ENCODE measurements at places on chromosomes 3 and 15.

- DNase-seq, result no peak
Measured at GRCh38 chr3:69566275-69566674, 173.0 kb upstream of the MITF start.

DNA sequence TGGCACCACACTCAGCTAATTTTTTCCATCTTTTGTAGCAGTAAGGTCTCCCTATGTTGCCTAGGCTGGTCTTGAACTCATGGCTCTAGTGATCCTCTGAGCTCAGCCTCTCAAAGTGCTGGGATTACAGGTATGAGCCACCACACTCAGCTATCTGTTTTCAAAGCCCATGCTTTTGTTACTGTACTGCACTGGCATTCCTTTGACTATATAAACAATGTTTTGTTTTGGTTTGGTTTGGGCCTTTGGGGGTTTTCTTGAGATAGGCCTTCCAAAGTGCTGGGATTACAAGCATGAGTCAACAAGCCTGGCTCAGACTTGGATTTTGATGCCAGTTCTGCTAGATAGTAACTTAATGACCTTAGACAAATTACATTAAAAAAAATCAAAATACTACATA is 89.7 kb upstream of the GK5 start:
- DNase-seq, result no peak

GRCh38 chr3:26406636-26407035 is 215.9 kb upstream of the LRRC3B start:
- DNase-seq, result no peak

GRCh38 chr3:99562138-99562537 is 76.3 kb upstream of the COL8A1 start:
- no peak for DNase-seq

- no peak for DNase-seq
Measured at GRCh38 chr15:29216955-29217354, 52.7 kb downstream of the NSMCE3 start.

DNA sequence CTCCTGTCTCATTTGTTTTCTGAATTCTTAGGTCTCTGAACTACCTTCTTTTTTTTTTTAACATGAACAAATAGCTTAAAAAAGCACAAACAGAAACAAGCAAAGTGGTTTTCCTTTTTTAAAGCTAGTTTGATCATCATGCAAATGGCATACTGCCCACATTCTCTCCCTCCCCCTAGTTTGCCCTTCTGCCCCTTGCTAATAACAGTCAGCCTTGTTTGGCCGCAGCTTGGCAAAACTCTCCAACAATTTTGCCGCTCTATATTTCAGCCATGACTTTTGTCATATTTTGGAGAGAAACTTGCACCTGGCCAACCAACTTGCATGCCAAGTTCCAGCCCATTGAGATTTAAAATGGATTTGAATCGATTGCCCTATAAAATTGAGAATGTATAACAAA is 666.0 kb upstream of the NR2F2 start:
- DNase-seq, result no peak

GRCh38 chr3:42180901-42181300 is 85.1 kb downstream of the CCK start:
- DNase-seq, result no peak

DNA sequence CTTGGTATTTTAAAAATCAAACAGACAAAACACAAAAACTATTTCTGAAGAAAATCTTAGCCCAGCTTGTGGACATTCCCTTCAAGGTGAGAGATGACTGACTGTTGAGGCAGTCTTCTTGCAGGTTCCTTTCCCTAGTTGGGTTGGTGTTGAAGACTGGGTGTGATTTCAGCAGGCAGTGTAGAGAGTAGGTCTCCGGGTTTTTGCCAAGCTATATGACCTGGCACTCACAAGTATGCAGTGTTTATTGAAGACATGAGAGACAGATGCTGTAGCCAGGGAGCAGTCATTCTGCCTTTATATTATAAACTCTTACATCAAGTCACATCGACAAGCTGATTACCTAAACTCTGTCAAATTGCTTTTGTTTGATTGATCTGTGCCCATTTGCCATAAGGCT is 17.5 kb downstream of the SENP8 start:
- no peak for DNase-seq

- DNase-seq, result no peak
Measured at GRCh38 chr3:136249091-136249490, 1.0 kb upstream of the PCCB start.

- no peak for DNase-seq
Measured at GRCh38 chr3:127120851-127121647, 71.9 kb upstream of the PRR23E start.

DNA sequence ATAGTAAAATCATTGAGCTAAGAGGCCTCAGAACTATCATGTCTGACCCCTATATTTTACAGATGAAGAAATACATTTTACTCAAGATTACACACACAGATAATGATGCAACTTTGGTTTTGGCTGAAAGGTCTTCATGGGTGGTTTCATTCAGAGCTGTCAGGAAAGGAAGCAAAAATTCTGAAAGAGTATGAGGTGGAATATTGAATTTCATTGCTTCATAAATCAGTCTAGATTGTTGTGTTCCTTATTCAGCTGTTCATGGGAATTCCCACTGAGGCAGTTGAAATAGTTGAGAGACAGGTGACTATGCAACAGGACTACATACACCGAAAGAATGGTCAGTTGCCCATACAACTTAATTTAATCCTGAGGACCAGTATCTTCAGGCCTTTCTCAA is 39.4 kb downstream of the CD200 start:
- DNase-seq, result no peak

GRCh38 chr15:35854316-35854715 is 308.4 kb upstream of the DPH6 start:
- no peak for DNase-seq

DNA sequence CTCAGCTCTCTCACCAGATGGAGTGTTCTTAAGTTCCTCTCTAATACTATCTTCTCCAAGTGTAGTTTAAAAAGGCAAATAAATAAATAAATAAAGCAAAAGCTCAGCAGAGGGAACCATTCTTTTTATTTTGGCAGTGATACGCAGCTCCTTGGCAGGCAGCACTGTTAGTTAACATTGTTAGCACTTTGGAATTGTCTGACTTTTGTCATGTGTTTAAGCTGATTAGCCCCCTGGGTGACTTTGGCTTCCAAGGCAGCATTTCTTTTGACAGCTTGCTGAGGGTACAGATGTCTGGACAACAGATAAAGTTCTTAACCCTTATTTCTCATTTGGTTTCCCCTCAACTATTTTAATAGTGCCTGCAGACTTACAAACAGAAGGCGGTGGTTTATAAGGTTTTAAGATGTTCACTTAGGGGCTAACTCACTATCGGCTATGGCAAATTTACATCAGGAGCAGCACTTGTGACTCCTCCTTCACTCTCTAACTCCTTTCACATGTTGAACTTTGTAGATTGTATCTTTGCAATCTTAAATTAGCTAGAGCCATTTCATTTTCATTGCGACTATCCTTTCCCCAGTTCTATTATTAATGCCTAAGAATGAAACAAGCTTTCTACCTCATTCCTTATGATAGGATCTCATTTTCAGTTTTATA is 213.4 kb downstream of the ZBBX start:
- no peak for DNase-seq

- no peak for DNase-seq
Measured at GRCh38 chr15:71607383-71607782, 203.0 kb upstream of the NR2E3 start.

DNA sequence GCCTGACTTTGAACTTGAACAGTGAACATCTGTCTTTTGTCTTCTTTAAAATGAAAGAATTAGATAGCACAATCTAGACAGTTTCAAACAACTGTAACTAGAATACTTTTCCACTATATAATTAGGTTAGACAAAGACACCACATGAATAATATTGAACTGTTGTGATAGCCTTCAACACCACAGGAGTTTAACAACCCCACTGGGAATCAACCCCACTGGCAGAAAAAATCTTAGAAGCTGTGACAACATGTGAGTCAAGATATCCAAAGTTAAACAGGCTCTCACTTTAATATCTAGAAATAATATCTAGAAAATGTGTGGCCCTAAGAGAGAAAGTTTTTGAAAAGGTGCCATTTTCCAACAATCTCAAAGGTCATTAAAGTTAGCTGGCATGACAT is 64.4 kb upstream of the PRICKLE2 start:
- DNase-seq, result no peak

DNA sequence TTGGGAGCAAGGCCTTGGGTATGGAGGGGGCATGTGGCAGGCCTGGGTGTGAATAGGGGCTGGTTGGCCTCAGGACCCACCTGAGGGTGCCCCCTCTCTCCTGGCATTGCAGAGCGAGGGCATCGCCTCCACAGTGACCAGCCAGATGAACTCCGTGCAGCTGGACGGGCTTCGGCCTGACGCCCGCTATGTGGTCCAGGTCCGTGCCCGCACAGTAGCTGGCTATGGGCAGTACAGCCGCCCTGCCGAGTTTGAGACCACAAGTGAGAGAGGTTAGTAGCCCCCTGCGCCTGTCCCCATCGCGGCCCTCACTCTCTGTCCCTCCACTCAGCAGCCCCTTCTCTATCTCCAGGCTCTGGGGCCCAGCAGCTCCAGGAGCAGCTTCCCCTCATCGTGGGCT is 16.0 kb downstream of the EPHB3 start:
- no peak for DNase-seq

GRCh38 chr15:96254173-96254572 is 76.3 kb upstream of the NR2F2 start:
- no peak for DNase-seq
